T-helper 22 cell (primary cell): ENCODE measurements at places on chromosomes 2 and 18.

GRCh38 chr18:64380117-64380516, 231.2 kb upstream of the LINC00305 start:
- no peak for DNase-seq

DNA sequence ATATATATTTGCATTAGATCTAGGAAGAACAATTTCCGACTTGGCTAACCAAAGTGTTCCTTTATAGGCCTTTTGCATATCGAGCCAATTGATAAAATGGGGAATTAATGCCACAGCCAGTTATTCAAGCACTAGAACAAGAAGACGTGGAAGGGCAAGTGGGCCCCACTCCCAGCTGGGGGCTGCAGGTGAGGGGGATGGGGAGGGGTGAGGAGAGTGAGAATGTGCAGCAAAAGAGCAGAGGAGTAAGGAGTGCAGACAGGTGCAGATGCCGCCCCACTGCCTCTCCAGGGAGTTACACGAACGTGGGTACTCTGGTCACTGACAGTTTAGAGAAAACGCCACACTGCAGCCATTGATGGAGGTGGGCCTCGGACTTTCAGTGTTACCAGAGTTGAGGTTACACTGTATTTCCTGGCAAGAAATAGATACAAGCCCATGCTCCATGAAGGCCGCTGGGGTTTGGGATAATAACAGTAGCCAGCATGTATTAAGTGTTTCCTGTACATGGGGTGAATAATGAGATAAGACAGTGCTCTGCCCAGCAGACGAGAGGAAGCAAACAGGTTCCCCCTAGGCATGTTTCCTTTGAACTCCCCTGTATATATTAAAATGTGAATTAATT, 40.9 kb downstream of the GORASP2 start:
- no peak for DNase-seq

GRCh38 chr2:191840921-191841320, 6.0 kb downstream of the CAVIN2 start:
- DNase-seq: no peak

- no peak for DNase-seq
Observed at GRCh38 chr2:160241251-160242137, 41.4 kb upstream of the ITGB6 start.

GRCh38 chr2:241853651-241854341, 4.9 kb downstream of the PDCD1 start:
- DNase-seq: no peak

DNA sequence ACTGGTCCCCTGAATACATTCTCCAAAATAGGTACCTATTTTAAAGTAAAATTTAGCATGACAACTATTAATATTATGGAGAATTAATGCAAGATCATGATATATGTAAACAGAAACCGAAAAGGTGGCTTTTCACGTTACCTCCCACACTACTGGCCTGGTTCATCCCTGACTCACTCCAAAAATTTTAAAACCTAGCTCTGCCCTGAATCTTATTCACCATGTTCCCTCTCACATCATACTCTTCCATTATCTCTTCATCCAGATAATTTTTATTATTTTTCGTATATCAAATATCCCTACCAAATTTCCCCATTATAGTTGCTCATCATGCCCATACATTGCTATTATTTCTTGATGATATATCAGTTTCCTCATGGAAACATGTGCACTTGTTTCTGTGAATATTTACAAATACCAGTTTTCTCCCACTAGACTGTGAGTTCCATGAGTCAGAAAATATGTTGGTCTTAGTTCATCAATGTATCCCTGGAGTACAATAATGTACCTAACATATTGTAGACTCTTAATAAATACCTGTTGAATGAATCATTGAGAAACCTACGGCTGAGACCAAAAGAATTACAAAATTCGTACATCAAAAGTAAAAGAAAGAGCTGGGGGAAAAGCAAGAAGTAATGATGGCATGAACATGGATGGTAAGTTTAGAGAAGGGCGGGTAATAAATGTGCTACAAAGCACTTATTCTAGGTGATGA, 360.1 kb upstream of the CHAC2 start:
- no peak for DNase-seq

GRCh38 chr2:97011977-97012569, 25.7 kb upstream of the FAM178B start:
- DNase-seq: no peak

GRCh38 chr2:12602661-12603060, 114.1 kb upstream of the TRIB2 start:
- DNase-seq: no peak

- no peak for DNase-seq
Observed at GRCh38 chr2:135962366-135963123, 22.9 kb downstream of the DARS1 start.

DNA sequence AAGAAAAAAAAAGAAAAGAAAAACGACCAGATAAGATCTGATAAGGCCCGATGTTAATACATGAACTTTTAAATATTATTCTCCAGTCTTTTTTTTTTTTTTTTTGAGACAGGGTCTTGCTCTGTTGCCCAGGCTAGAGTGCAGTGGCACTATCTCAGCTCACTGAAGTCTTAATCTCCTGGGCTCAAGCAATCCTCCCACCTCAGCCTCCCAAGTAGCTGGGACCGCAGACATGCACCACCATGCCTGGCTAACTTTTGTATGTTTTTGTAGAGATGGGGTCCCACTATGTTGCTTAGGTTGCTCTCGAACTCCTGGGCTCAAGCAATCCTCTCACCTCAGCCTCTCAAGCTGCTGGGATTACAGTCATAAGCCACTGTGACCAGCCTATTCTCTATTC, 1.6 kb downstream of the ABCG5 start:
- DNase-seq: no peak

DNA sequence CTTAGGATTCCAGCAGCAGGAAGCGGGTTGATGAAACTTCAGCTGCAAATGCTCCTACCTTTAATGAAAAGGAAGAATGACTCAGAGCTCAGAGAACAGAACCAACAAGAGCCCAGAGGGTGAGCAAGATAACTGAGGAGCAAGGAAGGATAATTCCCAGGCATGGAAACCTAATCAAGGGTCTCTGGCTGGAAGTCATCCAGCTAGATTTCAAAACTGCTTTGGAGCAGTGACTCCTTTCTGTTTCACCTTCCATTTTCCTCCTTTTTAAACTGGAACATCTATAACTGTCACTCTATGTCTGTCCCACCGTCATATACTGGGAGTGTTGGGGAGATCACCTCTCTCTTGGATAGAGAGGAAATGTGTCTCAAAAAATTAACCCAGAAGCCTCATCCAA, 148.4 kb upstream of the RAB6C start:
- DNase-seq: no peak

- DNase-seq: no peak
Observed at GRCh38 chr18:45165176-45165713, 450.0 kb upstream of the SLC14A2 start.

- DNase-seq: no peak
Observed at GRCh38 chr18:58087928-58088690, 44.1 kb downstream of the NEDD4L start.

DNA sequence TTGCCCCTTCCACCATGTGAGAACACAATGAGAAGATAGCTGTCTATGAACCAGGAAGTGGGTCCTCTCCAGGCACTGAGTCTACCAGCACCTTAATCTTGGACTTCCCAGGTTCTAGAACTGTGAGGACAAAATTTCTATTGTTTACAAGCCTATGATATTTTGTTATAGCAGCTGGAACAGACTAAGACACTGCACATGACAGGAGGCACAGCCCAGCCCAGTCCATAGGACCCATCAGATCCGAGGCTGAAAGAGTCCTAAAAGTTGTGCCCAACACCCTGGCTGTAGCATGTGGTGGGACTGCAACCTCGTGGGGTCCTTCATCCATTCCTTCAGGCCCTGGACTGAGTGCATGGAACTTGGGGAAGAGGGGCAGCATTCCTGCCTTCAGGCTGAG, 48.4 kb upstream of the YWHAQ start:
- no peak for DNase-seq

DNA sequence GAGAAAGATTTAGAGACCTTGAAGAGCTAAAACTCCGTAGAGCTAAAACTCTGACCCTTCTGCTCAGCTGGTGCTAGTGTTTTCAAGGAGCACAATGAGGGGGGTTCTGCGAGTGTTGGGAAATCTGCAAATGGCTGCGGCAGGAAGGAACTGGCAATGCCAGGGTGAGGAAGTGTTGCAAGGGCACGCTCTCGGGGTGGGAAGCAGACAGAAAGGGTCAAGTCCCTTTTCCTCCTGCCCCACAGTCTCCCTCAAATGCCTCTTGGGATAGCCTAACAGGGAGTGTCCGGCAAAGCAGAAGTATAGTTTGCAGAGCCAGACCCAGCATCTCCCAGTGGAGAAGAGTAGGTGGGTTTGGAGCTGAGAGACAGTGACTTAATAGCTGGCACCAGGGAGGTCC, 60.5 kb downstream of the NCAPH start:
- DNase-seq: no peak

DNA sequence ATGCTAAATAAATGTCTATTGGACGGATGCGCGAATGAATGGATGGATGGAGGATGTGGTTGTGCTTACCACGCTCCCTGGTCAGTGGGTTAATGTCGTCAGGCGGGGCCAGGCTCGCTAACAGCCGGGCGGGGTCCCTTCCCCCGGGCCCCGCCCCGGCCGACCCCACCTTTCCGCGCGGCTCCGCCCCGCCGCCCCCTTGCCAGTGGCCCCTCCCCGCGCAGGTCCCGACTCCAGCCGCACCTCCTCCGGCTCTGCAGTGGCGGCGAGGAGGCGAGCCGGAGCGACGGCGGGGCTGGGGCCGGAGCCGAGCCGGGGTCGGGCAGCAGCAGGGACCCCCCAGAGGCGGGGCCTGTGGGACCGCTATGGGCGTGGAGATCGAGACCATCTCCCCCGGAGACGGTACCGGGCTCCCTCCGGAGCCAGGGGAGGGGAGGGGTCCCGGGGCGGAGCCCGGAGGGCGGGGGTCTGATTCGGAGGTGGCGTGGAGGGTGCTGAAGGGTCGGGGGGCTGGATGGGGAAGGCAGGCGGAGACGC, at the start of gene FKBP1B:
FKBP1B (plus strand) TSS at position 257 of the 537 bp plus-strand sequence; CDS start at position 366, 109 bp downstream.
- peak; percentile 60 for DNase-seq

GRCh38 chr2:149329068-149329467, 1.3 kb upstream of the LYPD6 start:
- no peak for DNase-seq

DNA sequence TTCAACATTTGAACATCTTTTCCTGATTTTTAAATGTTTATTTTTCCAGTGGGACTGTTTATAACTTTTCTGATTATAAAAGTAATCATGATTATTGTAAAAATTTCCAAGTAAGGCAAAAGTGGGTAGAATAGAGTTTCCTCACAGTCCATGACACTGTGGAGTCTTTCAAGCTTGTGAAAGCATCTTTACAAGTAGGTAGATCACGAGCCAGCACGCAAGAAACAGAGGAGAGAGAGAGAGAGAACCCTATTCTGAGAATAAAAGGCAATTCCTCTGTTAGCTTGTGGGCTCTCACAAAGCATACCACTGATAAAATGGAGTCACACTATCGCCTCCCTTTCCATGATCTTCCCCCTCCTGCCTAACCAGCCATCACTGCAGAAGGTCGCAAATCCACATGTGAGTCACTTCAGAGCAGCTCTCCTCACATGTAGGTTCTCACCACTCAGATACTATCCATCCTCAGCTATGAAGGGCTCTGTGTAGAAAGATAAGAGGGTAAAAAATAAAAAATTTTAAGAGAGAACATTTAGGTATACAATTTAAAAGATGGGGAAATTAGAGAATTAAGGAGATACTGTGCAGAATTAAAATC, 40.3 kb downstream of the AAK1 start:
- DNase-seq: no peak

DNA sequence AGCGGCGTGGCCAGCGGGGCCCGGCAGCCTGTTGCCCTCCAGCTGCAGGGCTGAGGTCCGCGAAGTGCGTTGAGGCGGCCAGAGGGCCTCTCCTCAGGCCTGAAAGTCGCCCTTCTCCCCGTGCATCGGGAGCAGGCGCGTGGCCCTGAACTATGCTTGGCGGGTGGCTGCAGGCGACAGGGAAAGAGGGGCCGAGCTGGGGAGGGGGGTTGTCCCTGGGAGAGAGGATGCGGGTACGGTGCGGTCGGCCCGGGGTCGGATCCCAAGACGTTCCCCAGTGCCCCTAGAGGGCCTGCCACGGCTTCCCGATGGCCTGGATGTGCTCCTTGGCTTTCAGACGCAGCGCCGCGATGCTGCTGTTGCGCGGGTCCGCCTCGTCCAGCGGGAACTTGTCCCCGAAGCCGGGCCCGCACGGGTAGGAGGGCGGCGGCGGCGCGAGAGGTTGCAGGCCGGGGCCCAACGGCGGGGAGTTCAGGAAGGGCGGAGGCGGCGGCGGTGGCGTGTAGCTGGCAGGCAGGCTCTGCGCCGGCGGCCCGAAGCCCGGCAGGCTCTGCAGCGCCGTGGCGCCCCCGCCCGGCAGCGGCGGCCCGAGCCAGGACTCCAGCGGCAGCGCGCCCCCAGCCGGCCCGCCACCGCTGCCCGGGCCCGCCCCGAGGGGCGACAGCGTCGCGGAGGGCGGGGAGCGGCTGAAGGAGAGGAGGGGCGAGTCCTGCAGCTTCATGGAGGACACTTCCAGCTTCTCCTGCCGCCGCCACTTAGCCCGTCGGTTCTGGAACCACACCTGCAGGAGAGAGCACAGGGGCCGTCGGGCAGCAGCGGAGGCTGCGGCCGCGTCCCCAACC, 4.3 kb downstream of the RAX start:
- no peak for DNase-seq

GRCh38 chr2:20225294-20226151, 593 bp upstream of the SDC1 start:
- no peak for DNase-seq

DNA sequence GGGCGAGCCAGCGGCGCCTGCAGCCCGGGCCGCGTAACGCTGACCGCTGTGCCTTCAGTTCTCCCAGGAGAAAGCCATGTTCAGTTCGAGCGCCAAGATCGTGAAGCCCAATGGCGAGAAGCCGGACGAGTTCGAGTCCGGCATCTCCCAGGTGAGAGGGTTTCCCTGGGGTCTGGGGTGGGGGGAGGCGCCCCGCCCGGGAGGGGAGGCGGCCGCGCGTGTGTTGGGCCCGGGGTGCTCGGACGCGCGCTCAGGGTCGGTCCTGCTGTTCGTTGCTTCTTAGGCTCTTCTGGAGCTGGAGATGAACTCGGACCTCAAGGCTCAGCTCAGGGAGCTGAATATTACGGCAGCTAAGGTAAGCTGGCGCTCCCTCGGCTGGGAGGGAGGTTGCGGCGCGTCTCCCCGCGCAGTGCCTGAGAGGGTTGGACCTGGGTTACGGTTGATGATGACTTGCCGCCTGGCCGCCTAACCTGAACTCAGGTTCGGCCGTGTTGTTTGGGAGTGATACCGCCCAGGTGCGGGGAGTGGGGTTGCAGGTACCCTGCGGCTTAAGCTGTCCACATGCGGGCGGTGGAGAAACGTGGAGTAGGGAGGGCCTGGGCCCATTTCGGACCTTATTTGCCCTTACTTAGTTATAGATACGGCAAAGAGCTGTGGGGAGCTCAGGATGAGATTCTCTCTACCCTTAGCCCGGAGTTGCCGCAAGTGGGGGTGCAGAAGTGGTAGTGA, 638 bp downstream of the RPS7 start:
- DNase-seq: no peak

- no peak for DNase-seq
Observed at GRCh38 chr2:169105476-169105875, 36.1 kb downstream of the DHRS9 start.

- DNase-seq: peak; percentile 52
Observed at GRCh38 chr18:79400591-79401381, 5.1 kb downstream of the NFATC1 start.

- no peak for DNase-seq
Observed at GRCh38 chr2:129880309-129880708, 99.2 kb upstream of the RAB6C start.
